ENCODE measurements at places on chromosomes 12 and 14.

- peaks cover 91% of the 10 kb centered on the region for H3K27me3 ChIP-seq
- H3K4me1 ChIP-seq: peaks cover 28% of the 10 kb centered on the region
- no peaks in the 10 kb centered on the region for H3K36me3 ChIP-seq
- H3K27ac ChIP-seq: peak within 1 kb of the TSS; percentile 37
These were observed at the start of gene HOXC5 for GRCh38 chr12:54032627-54033100. Gene HOXC5, plus strand, starts transcription at chr12:54033050. Its CDS starts 73 bp downstream, at chr12:54033123.

DNA sequence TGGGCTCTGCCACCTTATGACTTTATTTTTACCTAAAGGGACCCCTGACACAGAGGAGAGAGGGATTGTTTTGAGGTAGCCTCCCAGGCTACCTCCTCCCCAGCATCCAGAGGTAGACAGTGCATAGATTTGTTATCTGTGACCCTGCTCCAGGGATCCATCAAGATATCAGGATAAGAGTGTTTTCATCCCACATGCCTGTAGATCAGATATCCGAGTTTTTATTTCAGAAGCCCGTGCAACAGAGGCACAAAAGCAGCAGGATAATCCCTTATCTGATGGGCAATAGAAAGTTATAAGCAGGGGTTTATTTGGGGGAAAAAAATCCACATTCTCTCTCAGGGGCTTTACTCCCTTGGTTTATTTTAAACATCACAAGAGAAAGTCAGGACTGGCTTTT, 117.0 kb upstream of the RPH3A start:
- H3K36me3 ChIP-seq: no peaks in the 10 kb centered on the region
- no peak for DNase-seq
- no peaks in the 10 kb centered on the region for H3K4me1 ChIP-seq
- no peak overlapping the region for H3K27ac ChIP-seq

DNA sequence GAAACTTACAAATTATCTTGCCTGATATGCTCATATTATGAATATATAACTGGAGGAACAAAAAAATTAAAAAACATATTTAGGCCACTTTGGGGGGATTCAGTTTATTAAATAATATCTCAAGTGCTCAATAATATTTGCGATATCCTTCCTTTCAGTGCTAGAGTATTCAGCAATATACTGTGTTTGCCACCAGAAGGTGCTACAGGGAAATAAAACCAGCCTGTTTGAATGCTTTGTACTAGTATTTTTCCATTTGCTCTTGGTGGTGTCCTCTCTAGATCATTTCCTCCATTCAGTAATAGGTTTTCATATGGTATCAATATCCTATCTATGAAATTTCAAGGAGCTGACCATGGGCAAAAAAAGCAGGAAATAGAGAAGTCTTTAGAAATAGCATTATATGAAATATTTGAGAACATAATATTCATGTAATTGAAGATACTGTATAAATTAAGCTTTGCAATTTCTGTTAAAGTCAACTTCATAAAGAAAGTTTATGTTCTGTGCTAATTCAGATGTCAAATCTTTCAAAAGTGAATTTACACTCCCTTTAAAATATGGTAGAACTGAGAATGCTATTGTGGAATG, 106.2 kb upstream of the NAV3 start:
- H3K27me3 ChIP-seq: no peaks in the 10 kb centered on the region
- no peak for DNase-seq
- no peaks in the 10 kb centered on the region for H3K36me3 ChIP-seq
- no peak overlapping the region for H3K4me3 ChIP-seq

DNA sequence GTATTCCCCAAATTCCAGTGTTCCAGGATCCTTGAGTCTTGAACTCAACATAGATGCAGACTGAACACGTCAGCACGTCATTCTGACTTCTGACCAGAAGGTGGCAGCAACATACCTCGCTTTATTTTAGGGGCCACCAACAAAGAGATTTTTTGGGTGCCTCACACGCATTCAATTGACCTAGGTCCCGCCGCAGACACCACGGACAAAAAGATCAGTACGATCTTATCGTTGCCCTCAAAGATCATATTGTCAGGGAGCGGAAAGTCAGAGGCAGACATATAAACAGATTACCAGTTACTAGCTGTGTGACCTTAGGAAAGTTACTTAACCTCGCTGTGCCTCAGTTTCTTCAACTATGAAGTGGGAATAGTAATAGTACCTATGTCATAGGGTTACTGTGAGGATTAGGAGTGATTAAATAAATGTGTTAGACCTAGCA, 6.5 kb upstream of the PRPH start:
- no peak overlapping the region for H3K4me3 ChIP-seq
- H3K4me1 ChIP-seq: no peaks in the 10 kb centered on the region

- no peaks in the 10 kb centered on the region for H3K27me3 ChIP-seq
- H3K36me3 ChIP-seq: peaks cover 40% of the 10 kb centered on the region
- no peak for DNase-seq
- H3K4me3 ChIP-seq: no peak overlapping the region
These were observed 77.7 kb downstream of the MAP3K9 start for GRCh38 chr14:70731447-70732239.

GRCh38 chr14:89040460-89041256, 216.2 kb downstream of the TTC8 start:
- H3K4me1 ChIP-seq: peaks cover 14% of the 10 kb centered on the region
- peak overlapping the region; percentile 68 for H3K4me3 ChIP-seq
- no peaks in the 10 kb centered on the region for H3K36me3 ChIP-seq
- peaks cover 33% of the 10 kb centered on the region for H3K27me3 ChIP-seq
- DNase-seq: peak; percentile 91
- peak overlapping the region; percentile 85 for H3K27ac ChIP-seq

All from activated T-cell treated with anti-CD3 and anti-CD28 coated beads, Interleukin-2, amount 50 U/mL, for 24 hours (primary cell).